ENCODE measurements at places on chromosomes 4 and X. TPM values are rescaled to one million over a fixed set of nuclear protein-coding genes. Genes with fewer than 3 reads are reported as not detected.

Gene SYTL4
- 12.0 TPM for total RNA-seq

Gene SMPX
- 1.0 TPM for total RNA-seq

Gene PPARGC1A
- total RNA-seq, result 11.0 TPM

- DNase-seq, result no peak
Measured at GRCh38 chrX:67564475-67564874, 20.7 kb downstream of the AR start.

GRCh38 chr4:154485127-154485773 lies 6.3 kb downstream of the DCHS2 start:
- no peak for DNase-seq
